Smooth muscle cell of trachea (primary cell): ENCODE measurements at places on chromosomes 7 and 10. TPM values are rescaled to one million over a fixed set of nuclear protein-coding genes. Genes with fewer than 3 reads are reported as not detected.

Gene NME8
- not detected in 2 replicates for total RNA-seq

Gene ACHE
- total RNA-seq: 2.2 TPM in 1 of 2 replicates, not detected in the other

Gene ASIC3
- total RNA-seq: 0.17 TPM in 1 of 2 replicates, not detected in the other

Gene PIP
- total RNA-seq: not detected in 2 replicates

Gene EPHB6
- 1.9 and 8.8 TPM in 2 replicates for total RNA-seq

Gene FAM20C
- 123 and 143 TPM in 2 replicates for total RNA-seq

Gene TAF6
- total RNA-seq: 65.5 and 69.7 TPM in 2 replicates

Gene PSD
- total RNA-seq: 0.73 and 20.2 TPM in 2 replicates

Gene CC2D2B
- under 0.01 TPM in 1 of 2 replicates, not detected in the other for total RNA-seq

Gene ZNF277
- total RNA-seq: 49.5 and 50.0 TPM in 2 replicates

Gene UBE3C
- total RNA-seq: 86.7 and 96.6 TPM in 2 replicates

Gene AKR1D1
- total RNA-seq: not detected in 2 replicates

Gene TSPAN15
- 0.44 TPM in 1 of 2 replicates, not detected in the other for total RNA-seq

Gene CLDN3
- total RNA-seq: 0.33 TPM in 1 of 2 replicates, not detected in the other

Gene HMX3
- total RNA-seq: not detected in 2 replicates

Gene PLXDC2
- total RNA-seq: 1.7 and 2.8 TPM in 2 replicates

Gene TEX47
- total RNA-seq: not detected in 2 replicates

Gene LFNG
- 0.44 and 2.8 TPM in 2 replicates for total RNA-seq

Gene NPFFR1
- under 0.01 TPM in 1 of 2 replicates, not detected in the other for total RNA-seq

Gene PLXNA4
- total RNA-seq: 1.9 and 3.6 TPM in 2 replicates

Gene KLLN
- total RNA-seq: 0.73 and 1.2 TPM in 2 replicates

Gene MPP7
- under 0.01 and 0.29 TPM in 2 replicates for total RNA-seq

Gene KNDC1
- total RNA-seq: 0.73 and 2.3 TPM in 2 replicates

Gene PPP1R17
- not detected in 2 replicates for total RNA-seq
